ENCODE measurements at places on chromosomes 6 and 20. TPM values are rescaled to one million over a fixed set of nuclear protein-coding genes. Genes with fewer than 3 reads are reported as not detected.
A peak's percentile ranks its signal among the peaks of the same experiment; 100 is the strongest.

Gene COL21A1
- total RNA-seq = 1.2 TPM

Gene FAM209B
- not detected for total RNA-seq

Gene FAM162B
- total RNA-seq = 6.2 TPM

Gene BEND6
- under 0.01 TPM for total RNA-seq

Gene PDE10A
- total RNA-seq = 8.0 TPM

Gene CTCFL
- total RNA-seq = not detected

Gene CLPSL2
- not detected for total RNA-seq

Gene PI16
- total RNA-seq = not detected

- DNase-seq = no peak
Observed at GRCh38 chr6:163842467-163842866, 427.9 kb downstream of the QKI start.

DNA sequence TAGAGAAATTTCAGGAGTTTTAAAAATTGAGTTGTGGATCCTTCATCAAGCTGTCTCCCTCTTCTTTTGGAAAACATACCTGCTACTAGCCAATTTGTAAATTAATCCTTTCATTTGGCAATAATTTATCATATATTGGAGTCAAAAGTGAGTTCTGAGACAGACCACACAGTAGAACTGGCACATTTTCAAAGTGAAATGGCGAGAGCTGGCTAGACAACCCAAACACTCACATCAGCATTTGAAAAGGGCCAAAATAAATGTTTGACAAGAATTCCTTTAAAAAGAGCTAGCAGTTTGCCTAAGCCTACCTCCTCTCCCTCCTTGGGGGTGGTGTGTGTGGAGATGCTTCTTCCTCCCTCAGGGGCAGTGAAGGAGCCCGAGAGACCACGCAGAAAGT is 47.9 kb upstream of the KCNK16 start:
- DNase-seq = no peak

- DNase-seq = no peak
Observed at GRCh38 chr6:163892824-163893561, 478.5 kb downstream of the QKI start.

DNA sequence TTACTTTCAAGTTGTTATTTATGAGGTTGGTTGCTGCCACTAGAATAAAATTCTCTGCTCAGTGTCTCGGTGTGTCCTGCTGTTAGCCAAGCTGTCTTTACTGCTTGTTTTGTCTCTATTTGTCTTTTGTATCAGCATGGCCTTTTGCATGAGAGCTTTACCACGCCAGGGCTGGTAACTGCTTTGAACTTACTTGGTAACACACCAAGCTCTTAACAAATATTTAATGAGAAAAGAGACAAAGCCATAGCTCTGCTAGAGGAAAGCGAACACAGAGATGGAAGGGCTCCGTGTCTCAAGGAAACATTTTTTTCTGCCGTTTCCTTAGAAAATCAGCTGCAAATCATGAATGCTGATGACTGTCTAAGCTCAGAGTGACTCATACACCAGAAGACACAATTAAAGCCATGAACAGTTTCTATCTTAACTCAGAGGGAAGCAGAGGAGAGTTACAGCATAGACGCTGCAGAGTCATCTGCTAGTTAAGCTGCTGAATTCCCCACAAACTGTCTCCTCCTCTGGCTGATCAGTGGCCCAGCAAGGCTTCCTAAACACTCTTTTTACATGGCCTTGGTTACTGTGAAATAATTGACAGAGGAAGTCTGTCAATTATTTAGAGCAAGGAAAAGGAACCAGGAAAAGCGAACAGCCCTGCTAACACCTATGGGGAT is 44.8 kb downstream of the AGPAT4 start:
- peak; percentile 80 for DNase-seq

DNA sequence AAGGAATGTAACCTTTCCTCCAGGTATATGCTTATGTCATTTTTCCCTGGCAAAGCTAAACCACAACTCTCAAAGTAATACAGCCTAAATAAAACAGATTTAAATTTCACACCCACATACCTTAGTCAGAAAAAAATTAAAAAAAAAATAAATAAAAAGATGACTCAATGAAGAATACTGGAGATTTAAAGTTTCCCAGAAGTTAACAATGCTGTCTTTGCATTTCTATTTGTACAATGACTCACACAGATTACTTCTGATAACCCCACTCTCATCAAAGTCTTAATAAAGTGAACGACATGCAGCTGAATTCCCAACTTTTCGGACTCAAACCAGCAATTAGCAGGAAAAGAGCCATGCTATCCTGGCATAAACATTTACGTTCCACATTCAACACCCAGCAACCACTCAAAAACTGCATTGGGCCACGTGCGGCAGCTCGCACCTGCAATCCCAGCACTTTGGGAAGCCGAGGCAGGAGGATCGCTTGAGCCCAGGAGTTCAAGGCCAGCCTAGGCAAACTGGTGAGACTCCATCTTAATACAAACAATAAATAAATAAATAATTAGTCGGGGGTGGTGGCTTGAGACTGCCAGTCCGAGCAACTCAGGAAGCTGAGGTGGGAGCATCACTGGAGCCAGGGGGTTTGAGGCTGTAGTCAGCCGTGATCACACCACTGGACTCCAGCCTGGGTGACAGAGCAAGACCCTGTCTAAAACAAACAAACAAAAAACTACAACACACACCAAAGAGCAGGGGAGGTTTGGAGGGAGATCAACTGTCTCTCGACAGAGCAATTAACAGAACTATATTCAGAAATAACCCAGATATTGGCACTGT is 130.5 kb downstream of the WDR27 start:
- DNase-seq = peak; percentile 53

- no peak for DNase-seq
Observed at GRCh38 chr20:46559685-46560440, 9.4 kb upstream of the OCSTAMP start.

DNA sequence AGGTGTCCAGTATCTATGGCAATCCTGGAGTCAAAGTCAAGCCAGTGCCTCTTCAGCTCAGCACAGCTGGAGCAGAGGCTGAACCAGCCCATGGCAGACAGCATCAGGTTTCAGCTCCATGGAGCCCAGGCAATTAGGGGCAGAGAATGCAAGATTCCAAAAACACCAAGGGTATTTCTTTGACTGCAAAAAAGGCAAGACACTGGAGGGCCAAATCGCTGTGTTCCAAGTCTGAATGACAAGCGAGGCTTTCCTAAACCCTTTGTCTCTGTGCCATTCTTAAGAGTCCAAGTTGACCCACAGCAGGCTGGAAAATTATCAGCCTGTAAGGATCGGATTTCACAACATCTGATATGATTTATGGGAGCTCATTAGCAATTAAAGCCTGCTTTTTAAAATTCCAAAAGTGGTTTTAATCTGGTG is 49.7 kb upstream of the TGM3 start:
- no peak for DNase-seq

- DNase-seq = no peak
Observed at GRCh38 chr6:112488238-112488637, 141.1 kb downstream of the RFPL4B start.

DNA sequence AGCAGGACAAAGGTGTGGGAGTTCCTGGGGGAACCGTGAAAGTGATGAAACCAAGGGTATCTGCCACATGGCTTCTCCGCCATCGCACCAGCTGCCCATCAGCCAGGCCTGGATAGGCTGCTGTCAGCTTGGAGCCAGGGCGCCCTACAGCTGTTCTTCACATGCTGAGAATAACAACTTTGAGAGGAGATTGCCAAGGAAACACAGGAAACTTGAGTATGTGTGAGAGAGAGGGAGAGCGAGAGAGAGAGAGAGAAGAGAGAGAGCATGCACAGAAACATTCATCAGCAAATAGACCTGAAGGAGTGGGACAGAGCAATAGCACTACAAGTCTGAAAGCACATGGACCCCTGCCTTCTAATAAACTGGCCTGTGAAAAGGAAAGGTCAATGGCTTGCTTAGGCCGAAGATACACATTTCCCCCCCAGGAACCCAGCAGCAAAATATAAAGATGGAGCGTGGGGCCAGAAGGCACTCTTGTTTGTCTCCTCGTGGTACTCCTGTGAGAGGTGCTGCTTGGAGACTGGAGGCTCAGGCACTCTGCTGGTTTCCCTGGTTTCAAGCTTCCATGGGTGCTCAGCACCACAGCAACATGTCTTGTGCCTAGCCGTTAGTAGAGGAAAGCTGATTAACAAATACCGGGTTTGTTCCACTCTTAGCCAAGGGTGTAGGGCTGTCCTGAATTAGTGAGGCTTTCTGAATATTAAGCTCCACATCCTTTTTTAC is 53.0 kb downstream of the SNAP25 start:
- no peak for DNase-seq

GRCh38 chr6:33189625-33190448 is 2.4 kb downstream of the COL11A2 start:
- DNase-seq = no peak

GRCh38 chr6:108558372-108559096 is 2.2 kb upstream of the FOXO3 start:
- peak; percentile 98 for DNase-seq

DNA sequence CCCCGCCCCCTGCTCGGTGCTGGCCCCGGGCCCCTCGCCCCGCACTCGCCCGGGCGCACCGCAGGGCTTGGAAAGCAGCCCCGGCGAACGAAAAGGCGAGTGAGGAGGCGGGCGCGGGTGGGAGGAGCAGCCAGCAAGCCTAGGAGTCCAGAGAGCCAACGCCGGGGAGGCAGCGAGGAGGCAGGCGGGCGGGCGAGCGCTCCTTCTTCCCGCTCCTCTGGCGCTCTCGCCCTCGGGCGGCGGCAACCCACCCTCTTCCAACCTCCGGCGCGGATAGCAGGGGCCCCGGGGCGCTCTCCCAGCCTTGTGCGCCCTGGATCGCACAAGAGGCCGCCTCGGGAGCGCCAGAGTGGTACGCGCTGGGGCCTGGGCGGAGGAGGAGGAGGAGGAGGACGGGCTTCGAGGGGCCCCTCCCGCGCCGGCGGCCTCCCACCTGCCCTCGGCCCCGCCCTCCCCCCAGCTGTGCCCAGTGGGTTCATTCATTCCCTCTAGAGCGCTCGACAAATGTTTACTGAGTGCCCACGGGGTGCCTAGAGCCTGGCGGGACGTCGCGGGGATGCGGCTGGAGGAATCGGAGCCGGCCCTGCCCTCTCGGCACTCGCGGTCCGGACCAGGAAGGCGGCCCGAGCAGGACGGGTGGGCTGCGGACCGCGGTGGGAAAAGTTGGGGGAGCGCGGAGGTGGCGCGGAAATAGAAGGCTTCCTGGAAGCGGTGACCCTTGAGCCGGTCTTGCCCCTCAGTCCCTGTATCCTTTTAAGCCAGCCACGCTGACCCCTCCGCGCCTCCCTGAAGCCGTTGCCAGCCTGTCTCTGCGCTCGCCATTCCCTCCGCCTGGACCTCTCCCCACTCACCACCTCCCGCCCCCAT is at the start of gene BMP7:
Gene BMP7 (minus strand): TSS at position 351 of the 867 bp plus-strand sequence. CDS start 519 bp downstream, outside the sequence.
- DNase-seq = no peak

GRCh38 chr20:54123587-54124180 is 50.1 kb downstream of the CYP24A1 start:
- DNase-seq = peak; percentile 3

- DNase-seq = no peak
Observed at GRCh38 chr6:146805546-146806325, 207.0 kb downstream of the ADGB start.

DNA sequence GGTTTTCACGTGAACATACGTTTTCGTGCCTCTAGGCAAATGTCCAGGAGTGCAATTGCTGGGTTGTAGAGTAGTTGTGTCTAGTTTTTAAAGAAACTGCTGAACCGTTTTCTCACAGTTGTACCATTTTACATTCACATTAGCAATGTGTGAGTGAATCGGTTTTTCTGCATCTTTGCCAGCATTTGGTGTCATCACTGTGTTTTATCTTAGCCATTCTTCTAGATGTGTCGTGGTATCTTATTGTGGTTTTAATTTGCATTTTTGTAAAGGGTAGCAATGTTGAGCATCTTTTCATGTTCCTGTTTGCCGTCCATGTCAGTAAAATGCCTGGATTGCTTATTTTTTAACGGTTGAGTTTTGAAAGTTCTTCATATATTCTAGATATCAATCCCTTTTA is 10.2 kb downstream of the DOK5 start:
- no peak for DNase-seq

DNA sequence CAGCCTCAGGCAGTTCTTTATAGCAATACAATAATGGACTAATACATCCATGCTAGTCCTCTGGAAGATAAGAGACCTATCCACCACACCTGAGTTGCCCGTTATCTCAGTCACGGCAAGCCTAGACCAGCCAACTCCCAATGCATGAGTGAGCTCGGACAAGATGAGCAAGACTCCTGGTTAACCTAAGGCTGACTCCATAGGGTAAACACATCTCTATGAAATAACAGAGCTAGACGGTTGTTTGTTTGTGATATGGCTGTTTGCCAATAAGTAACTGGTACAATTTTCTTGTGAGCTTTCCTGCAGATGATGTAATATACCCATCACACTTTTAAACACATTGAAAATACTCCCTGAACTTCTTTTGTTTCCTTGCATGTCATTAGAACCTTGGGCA is 70.6 kb upstream of the PHACTR1 start:
- no peak for DNase-seq

DNA sequence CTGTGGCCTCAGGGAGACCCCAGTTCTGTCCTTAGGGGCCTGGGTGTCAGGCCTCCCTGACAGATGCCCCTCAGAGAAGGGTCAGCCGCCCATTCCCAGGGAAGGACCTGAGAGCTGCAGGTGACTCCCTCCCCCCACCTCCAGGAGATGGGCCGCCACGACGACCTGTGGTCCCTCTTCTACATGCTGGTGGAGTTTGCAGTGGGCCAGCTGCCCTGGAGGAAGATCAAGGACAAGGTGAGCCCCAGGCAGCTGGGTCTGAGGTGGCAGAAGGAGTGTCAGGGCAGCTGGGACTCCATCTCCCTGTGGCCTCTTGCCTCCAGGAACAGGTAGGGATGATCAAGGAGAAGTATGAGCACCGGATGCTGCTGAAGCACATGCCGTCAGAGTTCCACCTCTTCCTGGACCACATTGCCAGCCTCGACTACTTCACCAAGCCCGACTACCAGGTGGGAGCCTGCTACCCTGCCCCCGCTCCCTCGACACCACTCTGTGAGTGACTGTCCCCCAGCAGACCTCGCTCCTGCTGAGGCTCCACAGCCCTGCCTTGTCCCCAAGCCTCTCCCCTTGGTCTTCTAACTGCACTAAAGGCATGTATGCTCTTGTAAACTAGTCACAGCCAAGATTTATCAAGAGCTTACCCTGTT is 12.2 kb downstream of the TTBK1 start:
- no peak for DNase-seq
